ENCODE measurements at places on chromosomes 12 and 14.

GRCh38 chr14:31945074-31945613, 132.0 kb upstream of the ARHGAP5 start:
- DNase-seq, result no peak

- no peak for DNase-seq
These were observed 15.6 kb downstream of the CIPC start for GRCh38 chr14:77113644-77114043.

DNA sequence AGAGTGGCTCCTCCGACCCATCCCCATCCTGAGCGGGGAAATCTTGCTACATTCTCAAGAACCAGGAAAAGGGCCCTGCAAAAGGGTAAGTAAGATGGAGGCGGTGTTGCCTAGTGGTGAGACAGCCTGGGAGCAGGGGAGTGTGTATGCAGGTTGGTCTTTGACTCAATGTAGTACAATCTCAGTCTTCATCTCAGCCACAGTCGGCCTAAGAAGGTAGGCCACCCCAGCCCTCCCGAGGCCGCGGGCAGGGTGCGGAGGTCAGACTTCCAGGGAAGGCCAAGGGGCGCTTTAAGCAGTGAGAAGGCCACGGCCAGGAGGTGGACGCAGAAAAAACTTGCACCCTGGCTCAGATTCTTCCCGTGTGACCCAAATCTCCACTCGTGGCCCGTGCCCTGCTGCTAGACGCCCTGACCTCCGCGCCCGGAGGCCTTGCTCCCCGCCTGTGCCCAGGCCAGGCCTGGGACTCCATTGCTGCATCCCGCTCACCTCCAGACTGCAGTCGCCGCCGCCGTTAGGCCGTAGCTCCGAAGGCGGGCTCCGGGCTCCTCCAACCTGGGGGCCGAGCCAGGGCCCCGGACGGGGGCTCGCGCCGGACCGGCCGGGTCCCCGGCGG, 435 bp downstream of the FOXM1 start:
- DNase-seq, result no peak

DNA sequence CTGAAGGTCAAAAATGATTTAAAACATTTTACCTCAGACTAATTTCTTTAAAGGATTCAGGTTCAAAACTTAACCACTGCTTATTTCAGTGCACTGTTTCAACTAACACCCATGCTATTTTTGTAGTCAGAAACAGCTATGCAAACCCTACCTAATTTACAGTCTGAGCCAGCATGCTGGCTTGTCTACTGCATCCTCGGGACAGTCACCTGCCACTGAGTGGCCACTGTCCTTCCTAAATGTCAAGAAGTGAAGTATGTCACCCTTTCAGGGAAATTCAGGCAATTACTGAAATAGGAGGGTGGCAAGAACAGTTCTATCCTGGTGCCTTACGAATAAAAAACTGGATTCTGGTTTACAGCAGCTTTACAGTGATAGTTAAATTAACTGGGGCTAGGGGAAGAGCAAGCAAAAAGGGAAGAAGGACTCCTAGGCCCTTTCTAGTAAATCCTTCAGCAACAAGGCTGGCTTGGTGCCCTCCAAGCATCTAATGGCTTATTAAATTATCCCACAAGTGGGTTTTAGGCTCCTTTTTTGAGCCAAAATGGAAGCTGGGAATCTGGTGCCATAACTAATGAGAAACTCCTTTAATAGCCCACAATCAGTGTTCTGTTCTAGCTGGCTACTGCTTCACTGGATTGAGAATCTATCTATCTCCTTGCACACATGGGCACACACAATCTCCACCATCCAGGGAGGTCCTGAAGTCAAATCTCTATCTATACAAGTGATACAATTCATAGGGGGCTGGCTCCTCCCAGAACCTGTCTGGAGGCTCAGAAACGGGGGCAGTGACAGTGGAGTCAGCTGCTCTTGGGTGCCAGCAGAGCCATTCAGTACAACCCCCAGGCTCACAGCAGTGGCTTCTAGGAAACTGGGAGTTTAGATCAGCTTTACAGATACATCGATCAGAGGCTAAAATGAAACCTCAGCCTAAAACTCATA, 43.4 kb downstream of the SH2B3 start:
- DNase-seq, result no peak

DNA sequence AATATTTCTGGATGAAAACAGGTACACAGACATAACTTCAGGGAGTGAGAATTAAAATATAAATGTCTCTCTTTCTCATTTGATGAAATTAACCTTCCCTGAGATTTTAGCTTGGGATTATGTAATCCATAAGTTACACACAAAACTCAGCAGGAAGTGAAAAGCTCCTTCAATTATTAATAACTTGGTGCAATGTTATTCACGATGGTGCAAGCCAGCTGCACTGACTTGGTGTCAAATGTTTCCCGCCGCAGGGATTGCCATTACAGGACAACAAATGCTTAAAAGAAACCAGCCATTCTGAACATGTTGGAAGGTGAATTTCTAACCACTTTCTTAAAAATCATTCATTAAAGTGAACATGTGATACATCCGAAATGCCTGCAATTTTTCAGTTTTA, 250.4 kb downstream of the FOXN3 start:
- DNase-seq, result no peak

- DNase-seq, result no peak
These were observed 776.0 kb downstream of the C12orf50 start for GRCh38 chr12:87253157-87253556.

DNA sequence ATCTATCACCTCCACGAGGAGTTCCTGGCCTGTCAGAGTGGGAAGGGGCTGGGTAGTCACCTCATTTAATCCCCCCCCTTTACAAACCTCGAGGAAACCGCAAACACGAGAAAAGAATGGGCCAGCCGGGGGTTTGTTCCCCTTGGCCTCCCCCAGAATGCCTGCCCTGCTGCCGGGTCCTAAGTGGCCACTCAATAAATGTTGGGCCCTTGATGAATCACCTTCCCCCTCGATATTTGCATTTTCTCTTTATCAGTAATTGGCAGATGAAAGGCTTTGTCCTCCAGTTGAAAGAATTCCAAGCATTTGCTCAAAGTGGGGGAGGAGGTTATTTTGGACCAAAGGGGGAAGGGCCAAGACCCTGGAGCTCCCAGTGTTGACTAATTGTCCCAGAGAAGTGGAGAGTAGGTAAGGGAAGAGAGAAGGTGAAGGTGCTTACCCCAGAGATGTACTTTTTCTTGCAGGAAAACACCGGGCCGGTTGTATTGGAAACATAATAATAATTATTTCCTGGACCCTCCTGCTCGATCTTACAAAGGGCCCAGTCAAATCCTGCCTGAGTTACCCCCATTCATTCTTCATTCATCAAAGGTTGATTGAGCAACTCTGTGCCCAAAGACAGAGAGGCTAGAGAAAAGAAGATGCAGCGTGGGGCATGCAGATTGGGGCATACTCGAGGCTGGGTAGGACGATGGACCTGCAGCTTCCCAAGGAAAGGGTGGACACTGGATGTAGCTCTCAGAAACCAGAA, 1.9 kb upstream of the KDM2B start:
- DNase-seq, result no peak

DNA sequence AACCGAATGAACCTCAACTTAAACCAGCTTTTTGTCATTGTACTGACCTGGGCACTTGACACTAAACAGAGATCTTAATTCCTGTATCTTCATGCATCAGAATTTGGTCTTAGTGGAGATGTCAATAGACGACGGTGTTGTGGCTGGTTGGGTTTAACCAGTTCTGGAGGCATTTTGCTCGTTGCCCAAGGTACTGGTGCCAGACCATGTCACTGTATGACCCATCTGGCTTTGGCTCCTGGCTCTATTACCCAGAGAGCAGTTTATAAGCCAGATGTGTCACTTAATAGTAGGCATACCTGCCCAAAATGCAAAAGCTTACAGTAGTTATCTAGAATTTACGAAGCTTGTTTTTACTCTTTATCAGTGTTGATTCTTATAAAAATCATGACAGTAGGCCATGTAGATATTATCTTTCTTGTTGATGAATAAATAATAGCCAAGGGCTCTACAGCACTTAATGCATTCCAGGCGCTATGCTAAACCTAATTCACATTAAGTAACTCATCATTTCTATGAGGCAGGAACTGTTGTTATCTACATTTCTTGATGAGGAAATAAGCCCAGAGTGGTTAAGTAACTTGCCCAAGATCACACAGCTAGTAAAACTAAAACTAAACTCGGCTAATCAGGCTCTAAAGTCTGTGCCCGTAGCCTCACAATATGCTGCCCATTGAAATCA, 179.7 kb upstream of the HIF1A start:
- no peak for DNase-seq

- DNase-seq, result no peak
These were observed 98.2 kb downstream of the SYNE2 start for GRCh38 chr14:63951021-63951420.

GRCh38 chr12:32423559-32423958, 24.2 kb downstream of the FGD4 start:
- no peak for DNase-seq
